Activated T-helper 1 cell treated with anti-CD3 and anti-CD28 coated beads, Interleukin-2, amount 50 U/mL, for 16 hours (primary cell): ENCODE measurements at places on chromosomes 3 and 15.

DNA sequence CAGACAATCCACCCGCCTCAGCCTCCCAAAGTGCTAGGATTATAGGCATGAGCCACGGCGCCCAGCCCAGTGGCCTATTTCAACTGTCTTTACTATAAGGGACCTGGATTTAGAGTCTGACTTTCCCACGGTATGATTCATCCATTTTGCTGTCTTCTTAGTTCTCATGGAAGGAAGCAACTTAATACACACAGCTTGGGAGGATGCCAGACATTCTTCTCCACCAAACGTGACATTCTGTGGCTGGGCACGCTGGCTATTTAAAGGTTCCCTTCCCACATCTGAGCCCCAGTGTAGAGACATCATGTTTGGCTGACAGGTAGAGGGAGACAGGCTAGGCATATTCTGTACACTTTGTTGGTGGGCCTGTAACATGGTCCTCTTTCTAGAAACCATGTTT is 26.2 kb downstream of the FAM43A start:
- DNase-seq, result no peak

GRCh38 chr3:151112731-151113130 is 27.3 kb downstream of the MED12L start:
- DNase-seq, result no peak

GRCh38 chr3:113873814-113874526 is 35.4 kb downstream of the GRAMD1C start:
- no peak for DNase-seq

GRCh38 chr15:23801881-23802280 is 114.8 kb upstream of the NDN start:
- DNase-seq, result no peak

DNA sequence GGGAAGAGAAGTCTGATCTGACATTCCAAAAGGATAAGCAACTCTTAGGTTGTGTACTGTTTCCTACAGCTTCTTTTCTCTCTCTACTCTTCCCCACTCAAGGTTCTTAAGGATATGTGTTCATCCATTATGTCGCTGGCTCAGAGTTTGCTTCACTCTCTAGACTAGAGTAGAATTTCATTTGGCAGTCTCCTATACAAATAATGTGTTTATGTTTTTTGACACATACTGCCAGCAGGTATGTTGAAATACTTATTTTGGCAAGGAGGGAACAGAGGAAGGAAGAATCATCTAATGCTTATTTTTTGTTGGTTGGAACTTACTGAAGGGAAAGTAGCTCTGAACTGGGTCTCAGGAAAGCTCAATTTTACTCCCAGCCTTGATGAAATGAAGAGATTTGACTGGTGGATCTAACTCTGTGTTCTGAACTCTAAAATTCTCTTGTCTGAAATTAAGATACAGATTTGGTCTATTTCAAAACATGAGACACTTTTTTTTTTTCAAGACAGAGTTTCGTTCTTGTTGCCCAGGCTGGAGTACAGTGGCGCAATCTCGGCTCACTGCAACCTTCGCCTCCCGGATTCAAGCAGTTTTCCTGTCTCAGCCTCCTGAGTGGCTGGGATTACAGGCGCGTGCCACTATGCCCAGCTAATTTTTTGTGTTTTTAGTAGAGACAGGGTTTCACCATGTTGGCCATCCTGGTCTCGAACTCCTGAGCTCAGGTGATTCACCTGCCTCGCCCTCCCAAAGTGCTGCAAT is 7.6 kb upstream of the EMC3 start:
- DNase-seq, result no peak

GRCh38 chr3:121330634-121331033 is 215.2 kb downstream of the POLQ start:
- DNase-seq, result no peak

DNA sequence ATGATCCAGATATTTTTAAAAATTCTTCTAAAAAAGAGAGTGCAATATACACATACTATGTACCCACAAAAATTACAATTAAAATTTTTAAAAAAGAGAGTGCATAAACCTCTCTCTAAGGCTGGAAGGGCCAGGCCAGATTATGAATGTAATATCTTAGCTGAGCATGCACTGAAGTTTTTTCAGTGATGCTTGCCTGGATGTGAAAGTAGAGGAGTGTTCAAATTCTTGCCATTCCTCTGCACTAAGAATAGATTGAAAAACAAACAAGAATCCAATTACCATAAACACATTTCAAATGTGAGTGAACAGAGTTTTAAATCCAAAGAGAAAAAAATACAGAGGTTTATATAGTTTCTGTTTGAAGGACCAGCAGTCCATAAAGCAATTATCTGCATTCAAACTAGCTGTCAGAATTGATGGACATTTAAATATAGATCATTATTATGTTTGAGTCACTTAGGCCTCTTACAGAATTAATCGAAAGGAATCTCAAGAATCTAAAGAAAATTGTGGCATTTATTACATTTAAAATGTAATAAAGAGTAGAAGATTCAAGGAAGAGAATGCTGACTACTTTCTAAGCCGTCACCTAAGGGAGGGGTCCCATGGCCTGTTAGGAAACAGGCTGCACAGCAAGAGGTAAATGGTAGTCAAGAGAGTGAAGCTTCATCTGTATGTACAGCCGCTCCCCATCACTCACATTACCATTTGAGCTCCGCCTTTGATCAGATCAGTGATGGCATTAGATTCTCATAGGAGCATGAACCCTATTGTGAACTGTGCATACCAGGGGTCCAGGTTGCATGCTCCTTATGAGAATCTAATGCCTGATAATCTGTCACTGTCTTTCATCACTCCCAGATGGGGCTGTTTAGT is 159.3 kb upstream of the MDFIC2 start:
- DNase-seq, result no peak

- DNase-seq, result no peak
These were observed 24.8 kb downstream of the TMOD2 start for GRCh38 chr15:51775967-51776816.

- no peak for DNase-seq
These were observed 22.1 kb downstream of the CNTN3 start for GRCh38 chr3:74592359-74592758.

DNA sequence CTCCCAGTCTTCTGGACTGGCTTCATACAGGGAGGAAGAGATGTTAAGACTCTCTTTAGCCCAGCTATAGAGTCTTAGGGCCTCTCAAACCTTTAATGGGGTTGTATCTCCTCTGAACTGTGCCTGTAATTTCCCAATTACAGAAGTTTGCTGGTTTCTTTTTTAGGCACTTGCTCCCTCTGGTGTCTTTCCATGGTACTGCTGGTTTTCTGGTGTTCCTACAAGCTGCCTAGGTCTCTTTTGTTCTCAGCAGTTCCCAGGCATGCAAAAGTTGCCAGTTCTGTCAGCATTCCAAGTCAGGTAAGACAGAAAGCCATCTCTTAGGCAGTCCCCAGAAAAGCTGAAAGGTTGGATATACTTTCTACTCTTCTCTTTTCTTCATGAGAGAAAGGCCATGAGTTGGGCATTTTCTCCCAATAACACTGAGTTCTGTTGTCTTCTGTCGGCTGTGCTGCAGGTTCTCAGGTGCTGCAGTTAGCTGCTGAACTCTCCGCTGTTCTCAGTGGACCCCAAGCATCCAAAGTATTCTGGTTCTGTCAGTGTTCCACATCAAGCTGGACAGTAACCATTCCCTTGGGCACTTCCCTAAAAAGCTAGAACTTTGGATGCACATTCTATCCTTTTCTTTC is 54.4 kb upstream of the EHHADH start:
- peak; percentile 9 for DNase-seq

- no peak for DNase-seq
These were observed 47.7 kb upstream of the DUT start for GRCh38 chr15:48283396-48284145.

DNA sequence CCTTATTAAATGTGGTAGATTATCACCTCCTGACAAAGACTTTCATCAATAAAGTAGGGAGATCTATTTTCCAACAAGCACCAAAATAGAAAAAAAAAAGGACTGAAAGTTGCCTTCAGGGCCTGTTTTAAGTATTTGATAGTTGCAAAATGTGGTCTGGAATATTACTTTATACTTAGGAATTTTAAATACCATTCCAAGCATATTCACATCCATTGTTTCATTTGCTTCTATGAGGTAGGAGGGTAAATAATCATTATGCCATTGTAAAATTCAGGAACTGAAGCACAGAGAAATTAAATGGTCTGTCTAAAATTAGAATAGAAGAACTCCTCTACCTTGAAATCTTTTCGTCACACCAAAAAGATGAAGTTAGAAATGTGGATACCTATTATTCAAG is 110.0 kb downstream of the TMCC1 start:
- no peak for DNase-seq

GRCh38 chr3:45558431-45558830 is 36.1 kb upstream of the LIMD1 start:
- DNase-seq, result no peak

DNA sequence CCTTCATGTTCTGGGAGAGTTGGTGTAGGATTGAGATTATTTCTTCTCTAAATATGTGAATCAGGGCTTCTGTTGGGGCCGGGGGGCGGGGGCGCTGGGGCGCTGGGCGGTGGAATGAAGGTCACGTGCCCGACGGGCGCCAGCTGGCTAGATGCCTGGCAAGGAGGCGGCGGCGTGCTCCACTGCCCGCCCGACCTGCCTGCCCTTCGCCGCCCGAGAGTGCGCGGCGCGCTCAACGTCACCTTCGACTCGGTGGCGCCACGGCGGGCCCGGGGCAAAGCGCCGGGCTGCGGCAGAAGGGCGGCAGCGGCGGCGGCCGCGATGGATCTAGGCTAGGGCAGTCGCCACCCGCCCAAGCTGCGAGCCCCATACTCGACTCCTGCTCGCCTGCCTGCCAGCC is 47.0 kb upstream of the LHFPL4 start:
- no peak for DNase-seq

DNA sequence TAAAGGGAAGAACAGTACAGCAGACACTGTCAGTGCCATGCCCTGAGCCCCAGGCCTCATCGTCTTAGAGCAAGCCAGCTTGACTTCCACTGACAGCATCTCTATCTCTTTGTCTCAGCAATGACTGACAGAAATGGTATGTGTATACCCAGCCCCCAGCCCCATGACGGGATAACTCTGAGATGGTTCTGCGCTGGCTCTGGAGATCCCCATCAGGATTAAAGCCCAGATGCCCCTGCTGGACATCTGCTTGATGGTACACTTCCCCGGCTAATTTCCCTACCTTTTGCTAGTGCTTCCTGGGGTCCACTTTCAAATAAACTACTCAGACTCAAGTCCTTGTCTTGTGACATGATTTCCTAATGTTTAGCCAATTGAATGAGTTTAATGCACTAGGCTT is 7.6 kb downstream of the NMNAT3 start:
- no peak for DNase-seq

DNA sequence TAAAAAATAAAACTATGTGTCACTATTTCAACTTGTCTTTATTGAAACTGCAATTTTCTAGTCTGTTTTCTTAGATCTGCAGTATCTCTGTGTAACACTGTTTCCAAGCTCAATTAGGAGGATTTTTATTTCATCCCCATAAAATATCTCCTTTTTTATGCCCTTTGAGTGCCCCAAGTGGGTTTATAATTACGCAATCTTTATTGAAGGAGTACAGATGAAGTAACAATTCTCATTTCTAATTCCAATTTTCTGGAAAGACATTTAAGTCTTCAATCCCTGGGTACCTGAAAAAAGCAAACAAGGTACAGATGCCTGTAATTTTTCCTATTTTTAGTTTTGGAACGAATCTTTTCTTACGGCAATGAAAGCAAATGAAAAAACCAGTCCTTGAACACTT is 61.3 kb downstream of the CYP19A1 start:
- DNase-seq, result no peak

- no peak for DNase-seq
These were observed 15.1 kb downstream of the MTHFS start for GRCh38 chr15:79881668-79882067.

DNA sequence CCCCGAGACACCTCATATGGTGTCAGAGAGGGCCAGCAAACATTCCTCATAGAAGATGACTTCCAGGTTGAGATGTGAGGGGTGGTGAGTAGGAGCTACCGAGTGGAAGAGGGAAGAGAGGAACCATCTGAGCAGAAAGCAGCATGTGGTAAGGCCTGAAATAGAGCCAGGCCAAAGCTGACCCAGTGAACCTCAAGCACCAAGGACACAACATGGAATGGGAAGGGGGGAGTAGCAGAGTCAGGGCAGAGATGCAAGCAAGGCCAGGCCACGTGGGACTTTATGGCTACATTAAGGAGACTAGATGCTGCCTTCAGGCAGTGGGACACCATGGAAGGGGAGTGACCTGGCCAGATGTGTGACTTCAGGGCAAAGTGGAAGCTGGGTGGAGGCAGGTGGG is 38.3 kb upstream of the WNT5A start:
- no peak for DNase-seq
